ENCODE measurements at places on chromosomes 13 and 19.

DNA sequence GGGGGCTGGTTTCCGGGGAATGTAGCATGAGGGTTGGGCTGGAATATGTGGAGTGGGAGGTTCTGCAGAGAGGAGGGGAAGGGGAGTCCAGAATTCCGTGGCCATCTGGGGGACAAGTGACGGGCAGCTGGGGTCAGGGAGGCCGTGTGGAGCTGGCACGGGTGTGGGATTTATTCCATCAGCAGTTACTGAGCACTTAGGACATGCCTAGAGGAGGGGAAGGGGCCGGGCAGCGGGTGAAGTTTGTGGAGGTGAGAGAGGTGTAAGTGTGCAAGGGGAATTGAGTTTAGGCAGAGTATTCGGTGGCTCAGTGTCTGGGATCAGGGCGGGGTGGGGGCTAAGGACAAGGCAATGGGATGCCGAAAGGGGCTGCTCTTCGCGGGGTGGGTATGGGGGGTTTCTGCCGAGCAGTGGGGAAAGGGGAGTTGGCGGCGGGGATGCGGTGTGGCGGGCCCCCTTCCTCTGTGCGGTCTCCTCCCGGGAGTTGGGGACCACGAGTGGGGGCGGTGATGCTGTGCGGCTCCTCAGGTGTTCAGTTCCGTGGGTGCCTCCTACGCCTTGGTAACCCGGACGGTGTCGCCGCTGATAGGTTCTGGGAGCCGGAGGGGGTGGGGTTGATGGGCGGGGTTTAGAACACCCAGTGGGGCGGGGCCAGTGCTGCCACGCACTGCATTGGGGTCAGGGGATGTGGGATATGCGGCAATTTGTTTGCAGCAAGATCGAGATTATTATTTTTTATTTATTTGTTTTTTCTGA lies 5.4 kb downstream of the CCDC61 start:
- DNase-seq: no peak

GRCh38 chr13:93413972-93414717 lies 187.5 kb downstream of the GPC6 start:
- no peak for DNase-seq

DNA sequence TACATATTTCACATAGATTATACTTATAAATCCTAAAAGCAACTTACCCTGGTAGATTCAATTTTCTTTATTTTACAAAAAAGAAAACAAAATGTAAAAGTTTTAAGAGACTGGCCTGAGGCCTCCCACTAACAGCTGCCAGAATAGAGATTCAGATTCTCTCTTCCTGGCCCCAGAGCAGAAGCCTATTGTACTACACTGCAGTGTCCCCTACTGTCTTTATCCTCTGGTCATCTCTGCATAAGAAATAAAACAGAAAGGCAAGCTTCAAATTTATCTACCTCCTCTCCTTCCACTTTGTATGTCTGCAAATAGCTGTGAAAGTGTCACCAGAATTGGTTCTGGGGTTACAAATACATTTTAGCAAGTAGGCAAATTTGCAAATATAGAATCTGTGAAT lies 1004.1 kb upstream of the PCDH9 start:
- DNase-seq: no peak

- DNase-seq: no peak
Observed at GRCh38 chr13:63671296-63671695, 2255.6 kb upstream of the PCDH20 start.

GRCh38 chr19:46924874-46925547 lies 64.2 kb downstream of the ARHGAP35 start:
- no peak for DNase-seq

GRCh38 chr13:39960191-39960590 lies 304.7 kb downstream of the COG6 start:
- DNase-seq: no peak

DNA sequence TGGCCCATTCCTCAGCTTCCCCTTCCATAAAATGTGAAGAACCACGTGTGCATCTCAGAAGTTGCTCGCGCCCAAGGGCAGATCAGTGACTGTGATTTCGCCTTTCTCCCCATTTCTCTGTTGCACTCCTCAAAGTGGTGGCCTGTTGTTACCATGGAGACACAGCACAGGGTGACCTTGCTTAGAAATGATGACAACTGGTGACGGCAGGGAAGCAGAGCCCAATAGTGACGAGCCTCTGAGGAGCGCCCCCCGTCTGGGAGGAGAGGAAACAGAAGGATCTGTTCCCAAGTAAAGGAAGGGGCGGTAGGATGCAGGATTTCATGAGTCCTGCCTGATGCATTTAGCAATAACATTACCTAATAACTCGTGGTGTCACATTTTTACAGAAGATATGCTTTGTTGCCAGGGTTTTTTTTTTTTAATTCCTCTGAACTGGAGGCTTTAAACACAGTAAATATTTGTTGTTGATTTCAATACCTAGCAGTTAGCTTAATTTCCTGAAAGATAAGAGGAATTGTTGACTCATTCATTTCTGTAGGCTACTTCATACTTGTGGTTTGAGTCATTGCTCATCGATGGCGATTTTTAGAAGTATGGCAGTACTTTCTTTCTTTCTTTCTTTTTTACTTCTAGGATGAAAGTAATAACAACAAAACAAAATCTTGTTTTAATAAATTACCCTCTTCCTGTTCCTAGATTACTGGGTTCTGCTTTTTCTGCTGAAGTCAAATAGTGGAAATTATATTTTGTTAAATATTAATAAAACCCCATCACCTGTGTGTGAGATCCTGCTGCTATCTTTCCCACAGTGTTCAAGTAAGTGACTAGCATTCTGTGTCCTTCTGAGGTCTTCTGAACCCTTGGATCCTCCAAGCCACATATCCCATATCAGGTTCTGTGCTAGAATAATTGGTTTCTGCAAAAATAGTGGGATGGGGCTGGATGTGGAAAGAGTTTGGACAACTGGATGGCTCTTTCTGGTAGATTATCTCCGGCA lies 36.0 kb downstream of the MBNL2 start:
- peak; percentile 54 for DNase-seq

DNA sequence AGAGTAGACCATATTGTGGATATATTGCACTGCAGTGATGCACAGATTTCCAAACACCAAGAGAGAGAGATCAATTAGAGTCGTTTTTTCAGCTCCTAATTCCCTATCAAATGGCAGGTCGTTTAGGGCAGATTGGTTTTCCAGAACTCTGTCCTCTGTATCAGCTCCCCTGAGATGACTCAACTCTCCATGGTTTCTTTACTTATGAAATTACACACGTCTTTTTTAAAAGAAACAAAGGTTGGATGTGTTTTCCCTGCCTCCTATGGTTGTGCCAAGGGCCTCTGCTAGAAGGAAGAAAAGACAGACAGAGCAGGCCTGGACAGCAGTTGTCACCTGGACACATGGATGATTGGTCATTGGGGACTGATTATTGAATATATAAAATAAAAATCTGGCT lies 478.1 kb upstream of the NBEA start:
- no peak for DNase-seq

- DNase-seq: no peak
Observed at GRCh38 chr19:35327642-35328041, 1.3 kb upstream of the CD22 start.

GRCh38 chr13:104847922-104848321 lies 1687.5 kb downstream of the EFNB2 start:
- DNase-seq: no peak

- no peak for DNase-seq
Observed at GRCh38 chr19:7699417-7700401, 2.2 kb downstream of the FCER2 start.

DNA sequence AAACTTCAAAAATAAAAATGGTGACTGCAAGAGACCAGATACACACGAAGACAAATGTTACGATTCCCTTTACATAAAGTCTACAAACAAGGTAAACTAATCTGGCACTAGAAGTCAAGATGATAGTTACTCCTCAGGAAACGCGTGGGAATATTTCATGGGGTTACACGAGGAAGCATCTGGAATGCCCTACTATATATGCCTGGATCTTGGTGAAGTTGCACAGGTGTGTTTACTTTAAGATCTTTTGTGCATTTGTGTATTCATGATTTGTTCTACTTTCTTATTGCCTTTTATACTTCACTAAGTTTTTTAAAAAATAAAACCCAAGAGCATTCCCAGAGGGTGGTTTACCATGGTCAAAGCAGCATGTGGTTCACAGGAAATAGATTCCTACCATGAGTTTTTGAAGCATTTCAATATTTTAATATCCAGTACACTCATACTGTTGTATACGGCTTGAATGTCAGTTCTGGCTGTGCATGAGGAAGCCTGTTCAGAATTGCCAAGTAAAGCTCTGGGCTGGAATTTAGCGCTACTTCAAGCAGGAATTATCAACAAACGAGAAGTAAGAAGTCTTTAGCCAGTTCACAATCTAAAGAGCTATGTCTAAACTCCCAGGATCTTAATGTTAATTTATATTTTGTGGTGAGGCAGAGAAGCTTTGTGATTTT lies 239.8 kb upstream of the KLHL1 start:
- DNase-seq: no peak

- no peak for DNase-seq
Observed at GRCh38 chr13:78722700-78723099, 63.7 kb upstream of the OBI1 start.

DNA sequence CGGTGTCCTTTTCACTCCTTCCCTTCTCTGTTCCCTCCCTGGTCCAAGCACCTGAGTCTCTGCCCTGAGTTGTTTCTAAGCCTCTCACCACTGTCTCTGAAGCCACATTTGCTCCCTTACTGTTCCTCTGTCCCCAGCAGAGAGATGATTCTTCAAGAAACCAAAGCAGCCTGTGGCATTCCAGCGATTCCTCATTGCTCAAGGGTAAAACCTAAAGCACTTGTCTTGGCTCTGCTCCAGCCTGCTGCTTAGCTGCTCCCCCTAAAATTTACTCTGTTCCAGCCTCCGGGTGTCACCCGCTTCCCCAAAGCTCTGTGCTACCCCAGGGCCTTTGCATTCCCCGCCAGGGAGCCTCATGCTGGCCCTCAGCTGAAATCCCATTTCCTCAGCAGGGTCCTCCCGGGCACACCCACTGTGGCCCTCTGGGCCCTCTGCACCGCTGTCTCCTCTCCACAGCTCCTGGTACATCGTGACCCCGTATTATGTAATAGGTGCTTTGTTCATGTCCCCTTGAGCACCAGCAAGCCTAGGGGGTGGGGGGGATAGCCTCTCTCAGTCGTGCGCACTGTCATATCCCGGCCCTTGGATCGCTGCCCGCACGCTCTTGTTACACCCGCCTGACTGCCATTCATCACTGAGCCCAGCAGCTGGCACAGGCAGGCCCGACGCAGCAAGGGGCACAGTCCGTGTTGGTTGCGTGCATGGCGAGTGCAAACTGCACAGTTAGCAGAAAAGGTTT lies 15.8 kb downstream of the TECR start:
- no peak for DNase-seq

DNA sequence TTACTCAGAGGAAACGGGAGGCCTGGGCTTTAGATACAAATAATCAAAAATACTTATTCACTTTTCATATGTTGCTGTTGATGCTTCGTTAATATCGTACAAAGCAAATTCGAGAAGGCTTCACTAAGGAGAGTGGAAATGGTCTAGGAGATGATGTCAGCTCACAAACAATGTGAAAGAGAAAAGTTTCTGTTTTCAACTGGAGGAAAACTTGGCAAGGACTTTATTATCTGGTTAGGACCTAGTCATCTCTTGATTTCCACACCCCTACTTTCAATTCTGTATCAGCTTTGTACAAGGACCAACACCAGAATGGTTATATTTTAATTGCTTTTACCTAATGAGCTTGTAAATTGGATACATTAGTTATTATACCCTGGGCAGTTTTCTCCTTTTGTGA lies 88.0 kb downstream of the SLC10A2 start:
- no peak for DNase-seq

GRCh38 chr19:29395734-29396414 lies 129.9 kb upstream of the VSTM2B start:
- DNase-seq: no peak

- DNase-seq: no peak
Observed at GRCh38 chr13:26719356-26719945, 41.1 kb downstream of the GPR12 start.

GRCh38 chr13:27634231-27634630 lies 12.5 kb downstream of the POLR1D start:
- no peak for DNase-seq

- DNase-seq: no peak
Observed at GRCh38 chr13:32159137-32159869, 127.7 kb downstream of the FRY start.

- DNase-seq: peak; percentile 85
Observed at GRCh38 chr13:113907635-113908617, 44.0 kb upstream of the GAS6 start.

- no peak for DNase-seq
Observed at GRCh38 chr13:76397413-76397812, 488.8 kb downstream of the KCTD12 start.

- no peak for DNase-seq
Observed at GRCh38 chr13:23771956-23772355, 117.2 kb downstream of the MIPEP start.

DNA sequence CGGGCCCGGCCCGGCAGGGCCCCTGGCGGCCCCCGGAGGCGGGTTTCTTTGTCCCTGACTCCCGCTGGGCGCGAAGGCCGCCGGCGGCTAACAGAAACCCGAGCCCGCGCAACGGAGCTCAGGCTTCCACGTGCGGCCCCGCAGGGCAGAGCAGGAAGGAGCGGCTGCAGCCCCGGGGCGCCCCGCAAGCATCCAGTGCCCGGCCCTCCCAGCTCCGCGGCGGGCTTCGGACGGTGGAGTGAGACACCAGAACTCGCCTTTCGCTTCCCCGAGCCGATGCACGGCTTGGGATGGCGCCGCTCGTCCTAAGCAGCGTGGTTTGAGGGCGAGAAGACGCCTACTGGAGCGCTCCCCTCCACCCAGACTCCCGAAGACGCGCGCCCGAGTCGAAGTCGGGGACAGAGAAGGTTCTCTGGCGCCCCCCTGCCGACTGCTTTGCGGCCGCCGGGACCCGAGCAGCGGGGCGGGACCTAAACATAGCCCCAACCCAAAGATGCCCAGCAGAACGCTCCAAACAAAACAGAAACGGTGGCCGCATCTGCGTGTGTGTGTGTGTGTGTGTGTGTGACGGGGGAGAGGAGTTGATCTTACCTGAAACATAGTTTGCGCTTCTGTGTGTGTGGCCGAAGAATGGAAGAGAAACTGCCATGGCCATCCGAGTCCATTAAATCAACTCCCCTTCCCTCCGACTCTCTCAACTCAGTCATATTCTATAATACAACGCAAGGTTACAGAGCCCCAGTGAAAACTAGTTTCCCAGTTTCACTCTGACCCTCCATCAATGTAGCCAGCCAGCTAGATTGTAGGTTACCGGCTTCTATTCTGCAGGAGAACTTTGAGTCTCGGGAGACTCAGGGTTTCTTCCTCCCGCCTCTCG lies 629 bp upstream of the FGF9 start:
- DNase-seq: no peak

Measured in HS-27A (cell line).